ENCODE measurements at places on chromosomes 6 and 20. TPM values are rescaled to one million over a fixed set of nuclear protein-coding genes. Genes with fewer than 3 reads are reported as not detected.

Gene PRRT1
- 4.2 TPM for total RNA-seq

Gene BMP7
- total RNA-seq: 7.1 TPM

Gene BFSP1
- total RNA-seq: 7.1 TPM

Gene RAE1
- 15.0 TPM for total RNA-seq

Gene ELOVL4
- 2.2 TPM for total RNA-seq

Gene PCMT1
- 93.9 TPM for total RNA-seq

Gene PTCRA
- total RNA-seq: not detected

Gene FAXC
- 22.2 TPM for total RNA-seq

DNA sequence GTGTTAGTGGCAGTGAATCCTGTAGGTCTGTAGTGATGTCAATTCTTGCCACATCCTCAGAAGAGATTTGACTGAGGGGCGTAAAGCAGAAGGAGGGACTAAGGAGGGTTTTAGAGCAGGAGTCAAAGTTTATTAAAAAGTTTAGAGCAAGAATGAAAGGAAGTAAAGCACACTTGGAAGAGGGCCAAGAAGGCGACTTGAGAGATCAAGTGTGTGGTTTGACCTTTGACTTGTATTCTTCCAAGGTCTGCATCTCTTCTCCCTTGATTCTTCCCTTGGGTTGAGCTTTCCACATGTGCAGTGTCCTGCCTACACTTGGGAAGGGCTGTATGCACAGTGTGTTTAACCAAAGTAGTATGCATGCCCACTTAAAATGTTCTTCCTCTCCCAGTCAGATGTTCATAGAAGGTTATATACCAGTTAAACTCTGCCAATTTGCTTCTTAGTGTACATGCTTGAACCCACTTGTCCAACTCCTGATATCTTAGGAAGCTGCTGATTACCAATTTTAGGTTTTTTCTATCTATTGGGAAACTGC, 627.6 kb downstream of the MMUT start:
- H3K27me3 ChIP-seq: no peaks in the 10 kb centered on the region
- H3K4me3 ChIP-seq: no peak overlapping the region

DNA sequence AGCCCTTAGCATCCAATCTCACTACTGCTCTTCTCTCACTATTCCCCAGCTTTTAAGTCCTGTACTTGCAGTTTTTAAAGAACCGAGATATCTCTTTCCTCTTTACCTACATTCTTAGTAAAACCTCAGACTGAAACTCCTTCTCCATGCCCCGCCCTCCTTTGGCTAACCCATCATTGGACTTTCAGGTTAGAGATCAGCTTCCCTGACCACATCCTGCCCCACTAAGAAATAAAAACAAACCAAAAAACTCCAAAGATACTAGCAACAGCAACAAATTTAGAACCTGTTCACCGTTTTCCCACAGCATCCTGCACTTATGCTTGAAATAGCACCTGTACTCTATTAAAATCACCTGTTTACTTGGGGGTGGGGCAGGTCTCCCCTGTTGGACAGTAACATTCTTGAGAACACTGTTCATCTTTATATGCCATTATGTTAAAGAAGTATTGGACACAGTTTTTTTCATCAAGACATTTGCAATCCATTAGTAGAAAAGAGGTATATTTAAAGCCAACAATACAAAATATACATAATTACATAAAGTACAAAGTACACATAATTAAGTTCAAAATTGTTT, 16.3 kb upstream of the SMAP1 start:
- no peak overlapping the region for H3K4me3 ChIP-seq
- no peaks in the 10 kb centered on the region for H3K27me3 ChIP-seq
- H3K4me1 ChIP-seq: no peaks in the 10 kb centered on the region
- no peak for DNase-seq

DNA sequence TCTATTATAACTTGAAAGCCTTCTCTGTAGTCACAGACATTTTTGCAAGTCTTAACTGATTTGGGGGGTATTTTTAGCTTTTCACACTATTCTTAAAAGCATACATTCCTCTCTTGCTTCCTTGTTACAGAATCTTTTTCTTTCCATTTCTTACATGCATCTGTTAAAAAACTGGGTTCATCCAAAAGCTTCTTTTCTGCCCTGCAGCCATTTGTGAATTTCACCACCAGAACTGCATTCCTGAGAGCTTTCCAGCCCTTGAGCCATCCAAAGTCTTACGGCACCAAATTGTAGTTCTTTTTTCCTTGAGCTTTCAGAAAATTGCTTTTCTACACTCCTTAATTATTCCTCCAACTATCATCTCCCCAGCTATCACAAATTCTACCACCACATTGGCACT, 19.7 kb upstream of the GSTA4 start:
- H3K36me3 ChIP-seq: peaks cover 100% of the 10 kb centered on the region
- no peak for DNase-seq
- no peak overlapping the region for H3K4me3 ChIP-seq
- peaks cover 12% of the 10 kb centered on the region for H3K4me1 ChIP-seq

DNA sequence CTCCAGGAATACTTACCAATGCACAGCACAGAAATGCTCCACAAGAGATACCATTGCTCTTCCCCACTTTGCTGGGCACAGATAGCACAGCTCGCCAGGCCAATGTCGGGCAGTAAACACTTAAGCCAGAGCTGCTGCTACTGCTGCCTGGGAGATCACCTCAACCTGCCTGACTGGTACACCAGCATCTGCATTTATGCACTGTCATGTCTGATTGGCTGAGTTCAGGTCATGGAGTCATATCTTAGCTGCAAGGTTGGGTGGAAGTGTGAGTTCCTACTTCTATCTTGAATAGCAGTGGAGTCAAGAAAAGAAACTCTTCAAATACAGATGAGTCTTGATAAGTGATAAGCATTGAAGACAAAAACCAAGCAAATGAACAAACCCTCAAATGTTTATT, 10.9 kb upstream of the ADGRF4 start:
- no peak overlapping the region for H3K27ac ChIP-seq
- DNase-seq: peak; percentile 82
- no peaks in the 10 kb centered on the region for H3K36me3 ChIP-seq
- H3K27me3 ChIP-seq: no peaks in the 10 kb centered on the region

DNA sequence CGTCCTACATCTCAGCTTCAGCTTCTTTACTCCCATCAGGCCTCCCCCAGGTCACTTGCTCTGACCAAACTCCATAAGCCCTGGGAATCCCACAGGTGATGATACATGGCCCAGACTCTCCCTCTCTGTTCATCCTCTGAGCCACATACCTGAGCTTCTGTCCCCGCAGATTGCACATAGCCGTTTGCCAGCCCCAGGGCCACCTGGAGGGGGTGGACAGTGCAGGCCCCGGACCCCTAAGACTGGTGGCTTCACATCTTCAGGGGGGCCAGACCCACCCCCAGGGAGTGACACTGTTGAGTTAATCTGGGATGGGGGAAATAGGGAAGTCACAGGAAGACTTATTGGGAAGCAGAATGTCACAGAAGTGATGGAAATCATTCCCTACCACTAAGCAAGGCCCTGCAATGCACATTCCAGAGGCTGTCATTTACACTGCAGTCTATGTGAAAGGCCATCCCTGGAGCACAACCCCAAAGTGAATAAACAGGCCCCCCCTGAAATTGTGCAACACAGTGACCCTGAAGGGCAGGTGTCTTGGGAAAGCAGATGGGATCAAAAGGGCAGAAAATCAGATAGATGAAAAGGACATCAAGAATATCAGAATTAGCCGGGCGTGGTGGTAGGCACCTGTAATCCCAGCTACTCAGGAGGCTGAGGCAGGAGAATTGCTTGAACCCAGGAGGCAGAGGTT, 2.2 kb downstream of the RXRB start:
- peaks cover 38% of the 10 kb centered on the region for H3K36me3 ChIP-seq
- peak overlapping the region; percentile 1 for H3K27ac ChIP-seq
- H3K4me3 ChIP-seq: no peak overlapping the region
- no peak for DNase-seq

GRCh38 chr6:108115598-108116058, 41.1 kb upstream of the OSTM1 start:
- no peak for DNase-seq
- peaks cover 58% of the 10 kb centered on the region for H3K4me1 ChIP-seq
- no peak overlapping the region for H3K27ac ChIP-seq

- no peaks in the 10 kb centered on the region for H3K27me3 ChIP-seq
- H3K4me1 ChIP-seq: peaks cover 33% of the 10 kb centered on the region
- H3K36me3 ChIP-seq: no peaks in the 10 kb centered on the region
- H3K4me3 ChIP-seq: no peak overlapping the region
- no peak for DNase-seq
- no peak overlapping the region for H3K27ac ChIP-seq
Measured at GRCh38 chr6:41050536-41050935, 2.5 kb upstream of the APOBEC2 start.

- no peak overlapping the region for H3K27ac ChIP-seq
- H3K36me3 ChIP-seq: no peaks in the 10 kb centered on the region
Measured at GRCh38 chr20:59374261-59374660, 73.8 kb downstream of the EDN3 start.

DNA sequence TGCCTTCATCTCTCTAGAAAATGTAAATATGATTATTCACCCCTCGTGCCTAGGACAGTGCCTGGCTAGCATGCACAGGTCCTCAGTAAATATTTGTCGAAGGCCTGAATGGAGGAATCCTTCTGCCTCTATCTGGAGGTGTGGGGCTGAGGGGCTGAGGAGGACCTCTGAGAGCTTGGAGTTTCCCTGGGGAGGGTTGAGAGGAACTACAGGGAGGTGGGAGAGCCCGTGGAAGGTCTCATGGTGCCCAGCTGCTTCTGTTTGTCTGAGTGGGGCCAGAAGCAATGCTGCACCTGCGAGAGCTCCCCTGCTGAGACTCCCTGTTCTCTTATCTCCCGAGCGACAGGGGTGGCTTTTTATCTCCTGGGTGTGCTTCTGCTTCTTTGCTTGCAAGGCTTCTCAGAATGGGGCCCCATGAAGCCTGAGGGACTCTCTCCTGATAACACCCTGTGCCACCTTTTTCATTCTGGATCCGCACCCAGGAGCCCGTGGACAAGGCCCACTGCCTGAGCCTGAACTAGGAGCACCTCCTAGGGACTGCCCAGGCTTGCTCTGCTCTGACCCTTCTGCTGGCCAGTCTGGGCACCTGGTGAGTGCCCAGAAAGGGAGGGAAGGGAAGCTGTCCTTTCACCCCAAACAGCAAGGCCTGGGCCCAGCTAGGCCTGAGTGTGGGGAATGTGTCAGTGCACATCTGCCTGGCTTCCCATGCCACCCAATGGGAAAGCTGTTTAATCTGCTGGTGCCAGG, 2.4 kb downstream of the SLC29A1 start:
- H3K4me1 ChIP-seq: peaks cover 91% of the 10 kb centered on the region
- peaks cover 26% of the 10 kb centered on the region for H3K36me3 ChIP-seq
- DNase-seq: no peak
- H3K27me3 ChIP-seq: no peaks in the 10 kb centered on the region
- peak overlapping the region; percentile 96 for H3K27ac ChIP-seq

- H3K27ac ChIP-seq: peak overlapping the region; percentile 84
- peaks cover 34% of the 10 kb centered on the region for H3K4me1 ChIP-seq
- peaks cover 40% of the 10 kb centered on the region for H3K36me3 ChIP-seq
- DNase-seq: no peak
- H3K4me3 ChIP-seq: peak overlapping the region; percentile 73
- no peaks in the 10 kb centered on the region for H3K27me3 ChIP-seq
Measured at GRCh38 chr20:63708301-63709148, 686 bp downstream of the ZGPAT start.

GRCh38 chr6:26385734-26386125, 2.8 kb downstream of the BTN2A2 start:
- H3K27ac ChIP-seq: no peak overlapping the region
- H3K36me3 ChIP-seq: peaks cover 22% of the 10 kb centered on the region
- peaks cover 9% of the 10 kb centered on the region for H3K4me1 ChIP-seq
- DNase-seq: no peak
- no peak overlapping the region for H3K4me3 ChIP-seq
- no peaks in the 10 kb centered on the region for H3K27me3 ChIP-seq

GRCh38 chr20:49320460-49320859, 42.6 kb upstream of the ZNFX1 start:
- peaks cover 41% of the 10 kb centered on the region for H3K4me1 ChIP-seq
- no peaks in the 10 kb centered on the region for H3K36me3 ChIP-seq
- no peak for DNase-seq
- H3K27ac ChIP-seq: no peak overlapping the region
- H3K4me3 ChIP-seq: no peak overlapping the region
- H3K27me3 ChIP-seq: peaks cover 31% of the 10 kb centered on the region

- H3K27me3 ChIP-seq: no peaks in the 10 kb centered on the region
- no peak for DNase-seq
- H3K36me3 ChIP-seq: no peaks in the 10 kb centered on the region
- no peaks in the 10 kb centered on the region for H3K4me1 ChIP-seq
Measured at GRCh38 chr6:6386010-6386409, 65.5 kb upstream of the F13A1 start.

DNA sequence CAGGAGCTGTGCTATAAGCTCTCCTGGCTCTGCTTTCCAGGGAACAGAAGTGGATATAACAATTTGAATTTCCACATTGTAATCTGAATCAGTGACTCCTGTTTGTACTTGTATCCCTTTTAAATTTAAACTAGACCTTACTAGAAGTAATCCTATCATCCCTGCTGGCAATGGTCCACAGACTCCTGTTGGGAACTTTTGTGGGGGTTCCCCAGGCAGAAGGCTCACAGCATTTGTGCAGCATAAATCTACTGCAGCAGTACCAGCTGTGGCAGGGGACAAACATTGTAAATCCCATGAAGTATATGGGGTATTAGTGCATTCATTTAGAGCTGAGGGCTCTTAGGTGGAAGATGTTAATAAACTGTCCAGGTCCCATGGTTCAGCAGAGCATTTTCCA, 12.0 kb upstream of the PDCD2 start:
- no peaks in the 10 kb centered on the region for H3K36me3 ChIP-seq
- DNase-seq: no peak
- H3K27me3 ChIP-seq: no peaks in the 10 kb centered on the region
- H3K4me3 ChIP-seq: no peak overlapping the region
- no peaks in the 10 kb centered on the region for H3K4me1 ChIP-seq

GRCh38 chr6:30676660-30677285, 4.0 kb upstream of the DHX16 start:
- no peak for DNase-seq
- peaks cover 41% of the 10 kb centered on the region for H3K4me1 ChIP-seq
- peaks cover 55% of the 10 kb centered on the region for H3K36me3 ChIP-seq
- H3K27ac ChIP-seq: no peak overlapping the region
- no peaks in the 10 kb centered on the region for H3K27me3 ChIP-seq

GRCh38 chr6:159221486-159222170, 52.4 kb downstream of the FNDC1 start:
- DNase-seq: no peak
- H3K27me3 ChIP-seq: no peaks in the 10 kb centered on the region
- no peak overlapping the region for H3K4me3 ChIP-seq
- H3K4me1 ChIP-seq: no peaks in the 10 kb centered on the region
- no peaks in the 10 kb centered on the region for H3K36me3 ChIP-seq
- no peak overlapping the region for H3K27ac ChIP-seq

- no peak overlapping the region for H3K27ac ChIP-seq
- no peaks in the 10 kb centered on the region for H3K36me3 ChIP-seq
- no peak for DNase-seq
- H3K4me1 ChIP-seq: no peaks in the 10 kb centered on the region
- H3K27me3 ChIP-seq: no peaks in the 10 kb centered on the region
Measured at GRCh38 chr20:55513954-55514353, 491.4 kb downstream of the CBLN4 start.

DNA sequence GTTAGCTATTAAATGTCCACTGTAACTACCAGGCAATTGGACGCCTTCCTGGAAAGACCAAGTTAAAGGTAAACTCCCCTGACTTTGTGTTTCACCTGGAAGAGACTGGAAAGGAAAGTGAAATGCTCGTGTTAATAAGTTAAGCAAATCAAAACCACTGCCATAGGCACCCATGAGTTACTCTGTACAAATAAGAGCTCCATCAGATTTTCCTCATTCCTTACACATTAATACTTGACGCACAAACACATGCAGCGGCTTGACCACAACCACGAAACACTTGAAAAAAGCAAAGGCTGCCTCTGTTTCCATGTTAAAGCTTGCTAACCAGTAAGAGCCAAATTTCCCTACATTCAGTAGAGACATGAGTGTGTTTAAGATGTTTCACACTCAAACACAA, 19.8 kb downstream of the GCM1 start:
- H3K36me3 ChIP-seq: no peaks in the 10 kb centered on the region
- DNase-seq: no peak
- H3K27me3 ChIP-seq: no peaks in the 10 kb centered on the region
- H3K27ac ChIP-seq: no peak overlapping the region
- no peak overlapping the region for H3K4me3 ChIP-seq

Data from esophagus muscularis mucosa (tissue), 4 donors.